ENCODE measurements at places on chromosomes 1 and 21. TPM values are rescaled to one million over a fixed set of nuclear protein-coding genes. Genes with fewer than 3 reads are reported as not detected.

DNA sequence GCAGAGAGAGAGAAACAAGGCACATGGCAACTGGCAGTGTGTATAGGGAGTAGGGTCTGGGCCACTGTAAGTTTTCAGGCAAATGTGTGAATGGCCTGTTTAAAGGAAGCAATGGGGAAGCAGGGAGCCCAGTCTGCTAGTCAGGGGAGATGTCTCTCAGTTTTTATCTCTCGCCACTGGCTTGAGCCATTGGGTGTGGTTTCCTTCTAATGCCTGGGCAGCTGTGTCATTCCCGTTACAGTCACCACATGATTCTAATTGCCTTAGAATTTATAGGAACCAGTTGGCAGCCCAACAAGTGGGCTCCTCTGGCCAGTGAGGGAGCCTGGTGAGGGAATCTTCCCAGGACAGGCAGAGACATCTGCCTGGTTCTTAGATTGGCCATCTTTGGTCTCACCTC is 182.4 kb downstream of the DISC1 start:
- H3K27me3 ChIP-seq = no peaks in the 10 kb centered on the region
- no peak overlapping the region for H3K27ac ChIP-seq
- H3K4me3 ChIP-seq = no peak overlapping the region
- no peaks in the 10 kb centered on the region for H3K36me3 ChIP-seq
- DNase-seq = no peak
- no peaks in the 10 kb centered on the region for H3K4me1 ChIP-seq

- no peaks in the 10 kb centered on the region for H3K36me3 ChIP-seq
- DNase-seq = peak; percentile 88
- H3K4me1 ChIP-seq = peaks cover 15% of the 10 kb centered on the region
Measured at GRCh38 chr1:1079408-1080121, 5.5 kb upstream of the RNF223 start.

DNA sequence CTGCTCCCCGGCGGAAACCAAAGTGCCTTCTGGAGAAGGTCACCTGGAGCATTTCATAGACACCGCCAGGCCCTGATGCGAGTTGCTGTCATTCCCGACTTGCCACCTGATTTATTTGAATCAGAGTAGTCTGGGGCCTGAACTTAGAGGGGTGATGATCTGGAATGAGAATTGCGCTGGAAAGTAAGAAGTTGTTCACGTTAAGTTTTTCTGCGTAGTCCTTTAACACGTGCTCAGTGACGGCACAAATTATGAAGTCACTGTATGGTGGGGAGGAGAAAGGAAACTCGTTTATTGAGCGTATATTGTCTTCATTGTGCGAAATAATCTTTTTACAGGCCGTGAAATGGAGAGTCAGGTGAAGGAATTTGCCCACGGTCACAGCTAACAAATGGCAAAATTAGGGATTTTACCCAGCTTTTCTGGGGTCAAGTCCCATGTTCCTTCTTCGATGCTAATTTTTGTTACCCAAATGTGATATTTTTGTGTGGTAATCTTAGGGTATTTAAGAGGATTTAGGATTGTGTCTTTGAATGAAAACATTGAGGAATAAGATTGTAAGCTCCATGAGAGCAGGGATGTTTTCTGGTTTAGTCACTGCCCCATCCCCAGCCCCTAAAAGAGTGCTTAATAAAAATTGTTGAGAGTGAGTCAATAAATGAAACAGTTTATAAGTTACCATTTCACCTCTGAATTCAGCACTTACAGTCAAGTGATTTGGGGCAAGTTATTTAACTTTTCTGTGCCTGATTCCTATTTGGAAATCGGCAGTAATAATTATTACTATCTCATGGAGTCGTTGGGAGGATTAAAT is 46.4 kb upstream of the NBL1 start:
- peak overlapping the region; percentile 85 for H3K4me3 ChIP-seq
- H3K36me3 ChIP-seq = peaks cover 4% of the 10 kb centered on the region
- peaks cover 16% of the 10 kb centered on the region for H3K4me1 ChIP-seq
- peak; percentile 53 for DNase-seq
- H3K27ac ChIP-seq = peak overlapping the region; percentile 89

DNA sequence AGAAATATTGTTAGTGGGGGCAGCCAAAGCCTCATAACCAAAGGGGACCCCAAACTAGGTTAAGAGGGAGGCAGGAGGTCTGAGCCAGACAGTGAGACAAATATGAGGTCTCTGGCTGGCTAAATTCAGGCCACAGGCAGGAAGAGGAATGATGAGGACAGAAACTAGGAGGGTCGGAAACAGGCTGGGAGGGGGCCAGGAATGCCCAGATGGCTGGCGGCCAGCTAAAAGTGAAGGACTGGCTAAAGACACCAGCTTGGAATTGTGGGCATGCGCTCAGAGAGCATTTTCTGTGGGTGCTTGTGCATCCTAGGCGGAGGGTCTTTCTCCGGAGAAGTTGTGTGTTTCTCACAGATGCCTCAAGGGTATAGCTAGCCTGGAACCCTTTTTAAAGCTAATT is 77.0 kb downstream of the PGM1 start:
- no peak for DNase-seq
- H3K27me3 ChIP-seq = no peaks in the 10 kb centered on the region
- H3K36me3 ChIP-seq = no peaks in the 10 kb centered on the region
- H3K4me1 ChIP-seq = no peaks in the 10 kb centered on the region
- no peak overlapping the region for H3K4me3 ChIP-seq

Gene CDCA8
- total RNA-seq = 64.7 TPM

Gene SSU72
- total RNA-seq = 193 TPM

Gene PLPPR4
- total RNA-seq = not detected

Gene ANGPTL1
- 6.8 TPM for total RNA-seq
